ENCODE measurements at places on chromosomes 11 and 22.

GRCh38 chr22:47631571-47632102, 869.2 kb downstream of the TBC1D22A start:
- DNase-seq = peak; percentile 97

GRCh38 chr11:13602844-13603243, 65.6 kb upstream of the FAR1 start:
- DNase-seq = no peak

DNA sequence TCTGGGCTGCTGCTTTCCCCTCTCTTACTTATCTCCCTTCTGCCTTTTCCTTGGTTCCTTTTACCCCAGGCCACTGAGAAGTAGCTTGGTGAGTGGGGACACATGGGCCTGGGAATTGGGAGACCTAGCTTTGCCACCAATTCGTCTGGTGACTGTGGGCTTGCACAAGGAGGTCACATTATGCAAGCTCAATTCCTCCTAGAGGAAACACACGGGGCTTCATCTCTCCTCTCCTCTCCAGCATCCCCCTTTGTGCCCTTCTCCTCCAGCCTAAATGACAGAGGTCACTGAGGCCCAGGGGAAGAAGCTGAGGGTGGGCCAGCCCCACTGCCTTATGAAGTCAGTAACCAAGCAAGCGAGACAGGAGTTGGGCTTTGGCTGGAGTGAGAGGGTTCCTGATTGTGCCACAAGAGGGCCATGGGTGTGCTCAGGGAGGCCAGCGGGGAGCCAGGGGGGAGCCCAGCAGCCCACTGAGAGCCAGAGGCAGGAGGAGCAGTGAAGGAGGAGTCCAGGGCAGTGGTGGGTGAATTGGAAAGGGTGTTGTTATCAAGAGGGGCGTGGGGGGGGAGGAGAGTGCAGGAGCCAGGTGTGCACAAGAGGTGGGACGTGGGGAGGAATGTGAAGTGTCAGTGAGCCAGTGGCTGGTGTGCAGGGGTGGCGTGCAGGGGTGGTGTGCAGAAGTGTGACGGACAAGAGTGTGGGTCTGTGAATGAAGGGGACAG, 2.0 kb downstream of the CLCF1 start:
- DNase-seq = peak; percentile 33

DNA sequence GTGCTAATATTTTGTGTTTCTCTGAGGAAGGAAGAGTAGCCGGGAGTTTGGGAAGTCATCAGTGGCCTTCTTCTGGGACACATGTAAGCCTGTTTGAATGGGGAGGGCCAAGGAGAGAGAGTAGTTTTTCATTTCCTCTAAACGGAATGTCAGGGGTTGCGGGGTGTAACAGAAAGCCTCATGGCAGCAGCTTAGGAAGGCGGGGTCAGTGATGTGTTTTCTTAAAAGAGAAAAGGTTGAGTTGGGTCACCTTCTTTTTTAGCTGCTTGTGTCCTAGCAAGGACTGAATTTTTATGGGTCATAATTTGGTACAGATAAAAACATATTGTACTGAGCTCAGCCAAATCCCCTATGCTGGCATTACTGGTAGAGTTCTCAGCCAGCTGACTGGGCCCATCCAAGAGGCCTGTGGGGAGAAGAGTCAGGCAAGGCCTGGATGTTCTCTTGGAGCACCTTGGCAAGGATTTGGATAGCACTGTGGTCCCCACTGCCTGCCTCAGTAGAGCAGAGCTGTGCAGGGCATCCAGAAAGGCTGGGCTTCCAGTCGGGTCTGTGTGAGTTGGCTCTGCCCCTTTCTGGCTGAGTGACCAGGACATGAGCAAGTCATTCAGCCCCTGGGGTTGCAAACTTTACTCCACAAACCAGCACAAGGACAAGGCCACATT, 29.4 kb upstream of the NAV2 start:
- no peak for DNase-seq

- DNase-seq = no peak
Observed at GRCh38 chr11:1852877-1853276, at the start of gene LSP1. LSP1 (plus strand) TSS chr11:1853084; CDS start chr11:1853145, 61 bp downstream.

DNA sequence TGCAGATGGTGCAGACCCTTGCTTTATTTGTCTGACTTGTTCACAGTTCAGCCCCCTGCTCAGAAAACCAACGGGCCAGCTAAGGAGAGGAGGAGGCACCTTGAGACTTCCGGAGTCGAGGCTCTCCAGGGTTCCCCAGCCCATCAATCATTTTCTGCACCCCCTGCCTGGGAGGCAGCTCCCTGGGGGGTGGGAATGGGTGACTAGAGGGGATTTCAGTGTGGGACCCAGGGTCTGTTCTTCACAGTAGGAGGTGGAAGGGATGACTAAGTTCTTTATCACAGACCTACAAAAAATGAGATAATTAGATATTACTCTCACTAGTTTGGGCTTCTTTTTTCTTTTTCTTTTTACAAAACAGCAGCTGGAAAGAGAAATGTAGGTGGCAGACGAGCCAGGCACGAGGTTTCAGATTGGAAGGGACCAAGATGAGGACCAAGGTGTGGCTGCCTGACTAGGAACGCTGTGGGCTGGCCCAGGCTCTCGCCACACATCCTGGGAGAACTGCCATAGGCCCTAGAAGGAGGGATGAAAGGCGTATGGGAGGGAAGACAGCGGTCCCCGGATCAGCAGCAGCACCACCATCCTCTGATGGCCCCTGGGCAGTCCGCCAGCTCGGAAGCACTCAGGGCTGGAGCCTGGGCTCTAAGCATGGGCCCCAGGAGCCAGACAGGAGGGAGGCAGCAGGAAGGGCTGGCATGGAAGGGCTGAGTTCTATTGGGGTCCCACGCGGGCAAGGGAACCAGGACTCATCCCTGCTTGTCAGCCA, 14.2 kb downstream of the TXN2 start:
- no peak for DNase-seq

- no peak for DNase-seq
Observed at GRCh38 chr22:36936362-36937116, 23.1 kb downstream of the CSF2RB start.

GRCh38 chr11:6433998-6434660, 6.7 kb downstream of the HPX start:
- DNase-seq = peak; percentile 35

DNA sequence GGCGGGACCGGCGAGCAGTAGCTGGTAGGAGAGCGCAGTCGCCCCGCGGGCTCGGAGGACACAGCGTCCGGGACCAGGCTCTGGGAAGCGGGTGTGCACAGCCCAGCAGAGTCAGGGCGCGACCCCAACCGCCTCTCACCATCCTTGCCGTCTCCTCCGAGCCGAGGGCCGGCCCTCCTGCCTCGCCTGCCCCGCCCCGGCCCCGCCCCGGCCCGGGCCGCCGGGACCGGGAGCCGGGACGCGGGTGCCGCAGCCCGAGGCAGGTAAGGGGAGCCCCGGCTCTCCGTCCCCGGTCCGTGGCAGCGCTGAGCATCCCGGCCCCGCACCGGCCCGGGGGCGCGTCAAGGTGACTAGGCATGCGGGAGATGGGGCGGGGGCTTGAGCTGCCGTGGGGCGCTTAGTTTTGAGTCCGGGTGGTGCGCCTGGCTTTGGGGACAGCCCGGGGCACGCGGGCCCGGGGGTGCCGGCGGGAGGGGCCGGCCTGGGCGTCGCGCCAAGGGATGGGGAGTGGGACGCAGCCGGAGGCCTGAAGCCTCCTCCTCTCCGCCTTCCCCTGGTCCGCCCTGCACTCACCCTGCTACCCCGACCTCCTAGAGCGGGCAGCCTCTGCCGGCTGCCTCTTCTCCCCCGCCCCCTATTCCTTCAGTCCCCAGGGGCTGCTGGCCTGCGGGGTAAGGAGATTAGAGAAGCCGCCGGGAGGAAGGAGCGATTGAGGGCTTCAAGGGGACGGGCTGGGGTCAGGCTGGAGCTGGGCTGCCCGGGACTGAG, at the start of gene ABCG4:
ABCG4 (plus strand) TSS at position 35 of the 768 bp plus-strand sequence. CDS start 914 bp downstream, outside the sequence.
- DNase-seq = peak; percentile 68

GRCh38 chr22:36590441-36591056, 61.6 kb upstream of the EIF3D start:
- DNase-seq = no peak

DNA sequence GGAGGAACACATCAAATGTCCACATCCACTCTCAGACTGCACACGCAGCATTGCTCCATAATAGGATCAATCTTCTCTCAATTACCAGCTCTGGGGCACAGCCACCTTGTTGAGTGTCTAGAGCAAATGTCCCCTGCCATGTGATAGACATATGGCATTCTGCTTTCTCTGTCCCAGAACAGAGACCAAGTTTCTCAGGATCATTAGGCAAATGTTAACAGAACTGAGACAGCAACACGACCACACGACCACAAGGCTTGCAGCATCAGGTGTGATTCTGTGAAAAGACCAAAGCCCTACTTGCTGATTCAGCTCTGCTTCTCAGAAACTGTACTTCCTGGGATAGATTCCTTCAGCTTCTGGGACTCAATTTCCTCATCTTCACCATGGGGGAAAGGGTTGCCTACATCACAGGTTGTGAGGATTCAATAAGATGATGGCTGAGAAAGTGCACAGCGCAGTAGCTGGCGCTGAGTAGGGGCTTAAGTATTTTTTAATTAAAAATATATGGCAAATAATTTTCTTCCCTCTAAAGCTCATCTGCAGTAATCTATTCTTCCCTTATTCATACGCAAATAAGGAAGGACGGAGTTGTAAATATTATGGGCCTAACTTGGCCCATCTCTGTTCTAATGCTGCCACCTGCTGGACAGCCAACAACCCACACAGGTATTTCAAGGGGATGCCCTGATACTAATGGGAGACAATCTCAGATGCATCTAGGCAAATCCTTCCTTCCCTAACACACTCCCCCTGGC, 54.3 kb upstream of the USP47 start:
- DNase-seq = peak; percentile 82

DNA sequence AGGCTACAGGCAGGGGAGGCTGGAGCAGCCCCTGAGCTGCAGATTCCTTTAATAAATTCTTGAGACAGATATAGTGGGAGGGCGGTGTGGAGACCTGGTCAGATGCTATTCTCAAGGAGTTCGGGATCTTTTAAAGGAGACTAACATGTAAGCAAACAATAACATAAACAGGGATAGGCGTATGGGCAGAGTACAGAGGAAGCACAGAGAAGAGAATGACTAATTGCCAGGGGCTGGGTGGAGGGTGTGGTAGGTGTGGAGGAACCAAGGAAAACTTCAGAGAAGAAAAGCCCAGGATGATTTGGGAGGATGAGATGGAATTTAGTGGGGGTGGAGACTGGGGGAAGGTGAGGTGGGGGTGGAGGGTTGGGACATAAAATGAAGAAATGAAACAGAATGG, 9.7 kb upstream of the HEPHL1 start:
- DNase-seq = no peak

DNA sequence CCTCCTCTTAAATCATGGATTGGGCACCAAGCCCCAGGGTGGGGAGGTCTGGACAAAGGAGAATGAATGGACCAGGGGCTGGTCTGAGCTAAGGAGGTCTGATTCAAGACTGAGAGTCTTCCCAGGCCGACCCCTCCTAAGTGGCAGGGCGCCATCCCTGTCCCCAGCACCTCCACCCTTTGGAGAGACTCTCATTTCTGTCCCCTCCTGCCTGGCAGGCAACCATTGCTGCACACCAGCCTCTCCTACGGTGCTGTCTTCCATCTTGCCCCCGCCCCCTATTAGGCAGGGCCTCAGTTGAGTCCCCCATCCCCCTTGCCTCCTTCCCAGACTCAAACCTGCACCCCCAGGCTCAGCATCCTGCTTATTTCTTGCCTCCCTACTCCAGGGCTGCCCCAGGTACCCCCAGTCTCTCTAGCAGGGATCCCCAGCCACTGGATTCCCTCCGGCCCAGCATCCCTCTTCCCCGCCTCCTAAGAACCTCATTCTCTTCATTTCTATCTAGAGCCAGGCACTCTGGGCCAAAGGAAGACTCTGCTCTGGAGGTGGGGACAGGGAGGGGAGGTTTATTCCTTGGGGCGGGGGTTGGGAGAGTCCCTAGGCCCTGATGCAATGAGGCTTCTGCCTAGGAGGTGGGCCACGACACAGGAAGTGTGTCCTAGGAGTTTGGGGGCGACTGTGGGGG, 1.7 kb upstream of the RCOR2 start:
- peak; percentile 90 for DNase-seq

- no peak for DNase-seq
Observed at GRCh38 chr11:60145677-60146076, 37.2 kb downstream of the MS4A6A start.

DNA sequence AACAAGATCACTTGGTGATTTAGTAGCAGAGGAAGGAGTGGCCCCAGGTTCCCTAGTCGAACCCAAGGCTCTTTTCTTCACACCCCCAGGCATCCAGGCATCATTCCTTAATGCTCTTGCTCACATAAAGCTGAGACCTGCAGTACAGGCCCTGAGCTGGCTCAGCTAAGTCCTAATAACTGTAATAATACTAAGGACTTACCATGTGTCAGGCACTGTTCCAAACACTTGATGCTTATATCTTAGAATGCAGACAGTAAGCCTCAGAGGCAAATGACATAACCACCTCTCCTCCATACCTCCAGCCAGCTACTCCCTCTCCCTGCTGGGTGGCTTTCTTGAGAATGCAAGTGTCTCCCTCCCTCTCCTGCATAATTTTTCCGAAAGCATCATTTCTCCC, 33.2 kb downstream of the ANKK1 start:
- no peak for DNase-seq

GRCh38 chr11:119861160-119861559, 132.2 kb upstream of the NECTIN1 start:
- peak; percentile 82 for DNase-seq

GRCh38 chr11:111808063-111808588, 41.9 kb upstream of the PPP2R1B start:
- no peak for DNase-seq

- DNase-seq = no peak
Observed at GRCh38 chr11:73463359-73463758, 87.2 kb downstream of the RELT start.

- no peak for DNase-seq
Observed at GRCh38 chr22:21876486-21877176, 9.2 kb upstream of the MAPK1 start.

DNA sequence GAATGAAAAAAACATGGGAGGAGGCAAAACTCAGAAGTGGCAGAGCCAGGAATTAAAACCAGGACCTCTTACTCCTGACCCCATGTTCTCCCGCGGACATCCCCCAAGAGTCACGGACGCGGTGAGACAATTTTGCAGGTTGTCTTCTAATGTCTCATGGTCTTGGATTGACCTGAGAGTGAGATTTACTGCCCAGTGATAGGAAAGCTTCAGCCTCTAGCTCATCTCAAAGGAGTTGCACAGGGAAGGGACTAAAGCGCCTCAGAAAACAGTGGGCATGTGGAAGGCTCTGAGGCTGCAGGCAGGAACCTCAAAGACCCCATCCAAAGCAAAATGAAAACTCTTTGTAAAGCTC, 197.4 kb downstream of the ADAMTS15 start:
- DNase-seq = no peak

GRCh38 chr22:42699976-42700352, 20.7 kb downstream of the A4GALT start:
- no peak for DNase-seq

DNA sequence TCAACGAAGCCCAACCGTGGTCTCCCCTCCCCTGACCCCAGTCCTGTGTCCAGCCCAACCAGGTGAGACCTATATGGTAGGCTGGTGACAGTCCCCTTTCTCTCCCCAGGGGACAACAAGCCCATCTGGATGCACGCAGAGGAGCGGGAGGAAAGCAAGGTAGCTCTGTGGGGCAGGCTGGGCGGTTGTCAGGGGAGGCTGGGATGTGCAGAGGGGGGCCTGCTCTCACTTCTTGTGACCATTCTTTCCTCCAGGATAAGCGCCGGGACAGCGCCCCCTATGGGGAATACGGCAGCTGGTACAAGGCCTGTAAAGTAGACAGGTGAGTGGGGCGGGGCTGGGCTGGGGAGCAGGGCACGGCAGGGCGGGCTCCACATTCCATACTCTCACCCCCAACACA, 3.5 kb upstream of the RAB1B start:
- DNase-seq = peak; percentile 47
